ENCODE measurements at places on chromosomes 7 and 10. TPM values are rescaled to one million over a fixed set of nuclear protein-coding genes. Genes with fewer than 3 reads are reported as not detected.

PRPS1L1 gene
- not detected for total RNA-seq

GARIN1A gene
- total RNA-seq = 1.0 TPM

GOT1 gene
- total RNA-seq = 19.6 TPM

- H3K36me3 ChIP-seq = no peaks in the 10 kb centered on the region
- H3K27ac ChIP-seq = no peak overlapping the region
- no peak for DNase-seq
- H3K27me3 ChIP-seq = no peaks in the 10 kb centered on the region
- no peak overlapping the region for H3K4me3 ChIP-seq
Observed at GRCh38 chr7:147829016-147829415, 761.5 kb upstream of the C7orf33 start.

Measured in adrenal gland (tissue), 19 donors.